ENCODE measurements at places on chromosomes 6 and 20.

DNA sequence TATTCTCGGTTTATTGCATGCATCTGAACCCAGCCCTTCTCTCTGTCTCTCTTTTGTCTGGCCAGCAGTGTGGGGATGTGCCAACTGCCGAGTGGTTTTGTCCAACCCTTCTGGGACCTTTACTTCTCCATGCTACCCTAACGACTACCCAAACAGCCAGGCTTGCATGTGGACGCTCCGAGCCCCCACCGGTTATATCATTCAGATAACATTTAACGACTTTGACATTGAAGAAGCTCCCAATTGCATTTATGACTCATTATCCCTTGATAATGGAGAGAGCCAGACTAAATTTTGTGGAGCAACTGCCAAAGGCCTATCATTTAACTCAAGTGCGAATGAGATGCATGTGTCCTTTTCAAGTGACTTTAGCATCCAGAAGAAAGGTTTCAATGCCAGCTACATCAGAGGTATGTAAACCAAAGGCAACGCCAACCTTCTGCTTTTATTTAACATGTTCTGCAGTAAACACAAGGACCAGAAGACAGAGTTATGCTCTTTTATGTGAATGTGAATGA is 65.8 kb downstream of the ADGRG6 start:
- no peaks in the 10 kb centered on the region for H3K27me3 ChIP-seq
- H3K4me3 ChIP-seq, result no peak overlapping the region
- DNase-seq, result no peak
- no peaks in the 10 kb centered on the region for H3K36me3 ChIP-seq
- no peaks in the 10 kb centered on the region for H3K4me1 ChIP-seq
- H3K27ac ChIP-seq, result no peak overlapping the region

DNA sequence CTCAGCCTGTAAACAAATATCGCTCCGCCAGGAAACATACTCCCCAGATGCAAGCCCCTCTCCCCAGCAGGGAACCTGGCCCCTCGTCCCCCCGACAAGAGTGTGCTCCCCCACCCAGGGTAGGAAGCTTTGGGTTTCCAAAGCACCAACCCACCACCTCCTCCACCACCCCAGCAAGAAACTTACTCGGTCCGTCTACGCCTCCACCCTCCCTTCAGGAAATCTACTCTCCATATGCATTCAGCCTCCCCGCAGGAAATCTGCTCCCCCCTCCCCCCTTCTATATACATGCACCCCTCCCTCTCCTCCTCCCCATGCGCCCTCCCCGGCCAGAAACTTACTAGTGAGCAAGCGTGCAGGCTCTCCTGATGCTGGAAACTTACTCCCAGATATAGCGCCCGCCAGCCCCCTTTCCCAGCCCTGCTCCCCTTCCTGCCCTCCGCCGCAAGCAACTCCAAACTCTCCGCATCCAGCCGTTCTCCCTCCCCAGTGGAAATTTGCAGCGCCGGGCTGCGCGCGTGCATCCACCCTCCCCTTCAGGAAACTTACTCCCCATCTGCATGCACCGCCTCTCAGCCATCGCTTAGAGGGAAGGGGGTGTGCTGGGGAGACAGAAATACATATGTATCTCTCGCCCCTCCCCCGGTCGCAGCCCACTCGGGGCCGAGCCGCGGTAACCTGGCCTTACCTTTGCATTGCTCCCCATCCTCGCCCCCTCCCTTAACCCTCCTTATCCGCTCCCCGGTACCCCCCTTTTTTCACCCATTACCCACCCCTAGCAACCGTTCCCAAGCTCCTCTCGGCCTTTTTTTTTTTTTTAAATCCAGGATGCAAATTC is at the start of gene TRERF1:
Gene TRERF1 (minus strand): TSS at position 594 of the 838 bp plus-strand sequence. CDS start 182,336 bp downstream, outside the sequence.
- H3K4me3 ChIP-seq, result peak within 1 kb of the TSS; percentile 99
- H3K4me1 ChIP-seq, result peaks cover 56% of the 10 kb centered on the region
- peaks cover 9% of the 10 kb centered on the region for H3K36me3 ChIP-seq
- peak; percentile 45 for DNase-seq
- peak within 1 kb of the TSS; percentile 71 for H3K27ac ChIP-seq

GRCh38 chr6:107840636-107841274 is 16.6 kb upstream of the SCML4 start:
- no peaks in the 10 kb centered on the region for H3K36me3 ChIP-seq
- H3K27me3 ChIP-seq, result no peaks in the 10 kb centered on the region
- peaks cover 14% of the 10 kb centered on the region for H3K4me1 ChIP-seq

- H3K4me1 ChIP-seq, result no peaks in the 10 kb centered on the region
- H3K27ac ChIP-seq, result no peak overlapping the region
These were observed 354.9 kb downstream of the CD109 start for GRCh38 chr6:74050921-74051320.

- peaks cover 10% of the 10 kb centered on the region for H3K27me3 ChIP-seq
- H3K27ac ChIP-seq, result no peak overlapping the region
- no peak for DNase-seq
- H3K4me1 ChIP-seq, result no peaks in the 10 kb centered on the region
- H3K36me3 ChIP-seq, result no peaks in the 10 kb centered on the region
These were observed 85.4 kb downstream of the NDUFAF5 start for GRCh38 chr20:13870170-13870748.

DNA sequence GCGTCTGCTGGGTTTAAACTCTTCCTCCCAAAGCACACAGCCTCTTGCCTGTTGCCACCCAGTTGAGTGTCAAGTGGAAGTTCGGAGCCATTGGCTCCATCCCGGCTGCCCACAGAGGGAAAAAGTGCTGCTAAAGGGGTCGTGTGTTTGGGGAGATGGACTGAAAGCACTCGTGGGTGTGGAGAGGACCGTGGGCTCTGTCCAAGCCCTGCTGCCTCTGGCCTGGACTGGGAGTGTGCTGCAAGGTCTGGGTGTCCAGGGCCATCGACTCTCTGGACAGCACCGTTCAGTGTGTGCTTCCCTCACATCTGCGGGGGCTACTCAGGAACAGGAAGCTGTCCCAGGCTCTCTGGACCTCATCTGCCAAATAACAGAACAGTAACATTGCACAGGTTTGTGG is 269.3 kb downstream of the DLL1 start:
- DNase-seq, result no peak
- H3K36me3 ChIP-seq, result no peaks in the 10 kb centered on the region
- no peak overlapping the region for H3K27ac ChIP-seq

DNA sequence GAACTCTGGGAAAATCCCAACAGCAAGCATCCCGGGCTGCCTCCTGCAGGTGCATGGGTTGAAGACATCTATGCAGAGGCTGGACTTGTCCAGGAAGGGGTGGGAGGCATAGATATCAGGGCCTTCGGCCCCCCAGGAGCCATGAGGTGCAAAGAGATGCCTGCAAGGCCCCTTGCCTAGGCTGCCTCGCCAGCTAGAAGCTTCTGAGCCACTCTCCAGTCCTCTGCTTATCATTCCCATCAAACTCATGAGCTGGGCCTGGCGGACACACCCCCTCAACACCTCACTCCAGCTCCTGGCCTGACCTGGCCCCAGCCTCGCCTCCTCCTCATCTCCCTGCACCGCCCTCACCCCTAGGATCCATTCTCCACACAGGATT is 152.4 kb upstream of the PTPN1 start:
- H3K36me3 ChIP-seq, result no peaks in the 10 kb centered on the region
- no peak overlapping the region for H3K27ac ChIP-seq
- H3K27me3 ChIP-seq, result no peaks in the 10 kb centered on the region

DNA sequence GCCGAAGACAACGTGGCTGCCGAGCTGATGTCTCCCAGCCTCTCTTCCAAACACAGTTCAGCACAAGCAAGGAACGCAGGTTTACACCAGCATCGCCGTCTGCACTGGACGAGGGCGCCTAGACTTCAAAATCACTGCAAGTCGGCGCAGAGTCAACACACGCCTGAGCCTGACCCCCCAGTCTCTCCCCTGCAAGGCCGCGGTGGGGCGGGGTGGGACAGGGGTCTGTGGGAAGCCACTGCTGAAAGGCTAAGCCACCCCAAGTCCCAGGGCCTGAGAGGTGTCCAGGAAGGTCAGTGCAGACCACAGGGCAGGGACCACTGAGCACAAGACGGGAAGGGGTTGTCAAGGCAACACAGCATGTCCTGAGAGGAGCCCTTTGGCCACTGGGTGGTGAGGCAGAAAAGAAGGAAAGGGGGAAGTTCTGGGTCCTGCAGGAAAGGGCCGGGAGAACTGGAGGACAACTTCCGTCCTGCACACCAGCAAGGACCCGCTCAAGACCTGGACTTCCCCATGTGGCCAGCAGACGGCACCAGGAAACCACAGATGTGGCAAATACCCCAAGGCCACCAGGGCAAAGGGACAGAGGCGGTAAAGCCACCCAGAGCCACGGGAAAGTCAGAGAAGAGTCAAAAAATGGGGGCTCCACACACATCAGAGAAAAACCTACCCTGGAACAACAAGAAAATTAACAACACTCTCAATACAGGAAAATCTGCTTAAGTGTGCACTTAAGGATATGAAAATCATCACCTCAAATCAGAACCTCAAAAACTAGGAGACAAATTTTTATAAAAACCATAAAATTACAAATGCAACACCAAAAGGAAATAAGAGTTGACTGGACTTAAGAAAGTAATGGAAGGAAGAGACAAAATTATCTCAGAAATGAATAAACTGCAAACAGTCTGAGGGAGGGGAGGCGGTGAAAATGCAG is 84.8 kb downstream of the TAF4 start:
- no peak for DNase-seq
- peaks cover 33% of the 10 kb centered on the region for H3K4me1 ChIP-seq

GRCh38 chr20:57662456-57663240 is 42.4 kb upstream of the ZBP1 start:
- H3K36me3 ChIP-seq, result no peaks in the 10 kb centered on the region
- DNase-seq, result no peak
- no peak overlapping the region for H3K4me3 ChIP-seq
- H3K27me3 ChIP-seq, result no peaks in the 10 kb centered on the region

- no peak overlapping the region for H3K27ac ChIP-seq
- H3K4me1 ChIP-seq, result no peaks in the 10 kb centered on the region
- no peaks in the 10 kb centered on the region for H3K36me3 ChIP-seq
- no peak for DNase-seq
These were observed 112.2 kb upstream of the LAMP5 start for GRCh38 chr20:9402141-9402540.

GRCh38 chr6:78810146-78810545 is 57.2 kb upstream of the IRAK1BP1 start:
- peaks cover 2% of the 10 kb centered on the region for H3K36me3 ChIP-seq
- H3K4me1 ChIP-seq, result no peaks in the 10 kb centered on the region
- no peak overlapping the region for H3K27ac ChIP-seq
- H3K27me3 ChIP-seq, result peaks cover 33% of the 10 kb centered on the region

DNA sequence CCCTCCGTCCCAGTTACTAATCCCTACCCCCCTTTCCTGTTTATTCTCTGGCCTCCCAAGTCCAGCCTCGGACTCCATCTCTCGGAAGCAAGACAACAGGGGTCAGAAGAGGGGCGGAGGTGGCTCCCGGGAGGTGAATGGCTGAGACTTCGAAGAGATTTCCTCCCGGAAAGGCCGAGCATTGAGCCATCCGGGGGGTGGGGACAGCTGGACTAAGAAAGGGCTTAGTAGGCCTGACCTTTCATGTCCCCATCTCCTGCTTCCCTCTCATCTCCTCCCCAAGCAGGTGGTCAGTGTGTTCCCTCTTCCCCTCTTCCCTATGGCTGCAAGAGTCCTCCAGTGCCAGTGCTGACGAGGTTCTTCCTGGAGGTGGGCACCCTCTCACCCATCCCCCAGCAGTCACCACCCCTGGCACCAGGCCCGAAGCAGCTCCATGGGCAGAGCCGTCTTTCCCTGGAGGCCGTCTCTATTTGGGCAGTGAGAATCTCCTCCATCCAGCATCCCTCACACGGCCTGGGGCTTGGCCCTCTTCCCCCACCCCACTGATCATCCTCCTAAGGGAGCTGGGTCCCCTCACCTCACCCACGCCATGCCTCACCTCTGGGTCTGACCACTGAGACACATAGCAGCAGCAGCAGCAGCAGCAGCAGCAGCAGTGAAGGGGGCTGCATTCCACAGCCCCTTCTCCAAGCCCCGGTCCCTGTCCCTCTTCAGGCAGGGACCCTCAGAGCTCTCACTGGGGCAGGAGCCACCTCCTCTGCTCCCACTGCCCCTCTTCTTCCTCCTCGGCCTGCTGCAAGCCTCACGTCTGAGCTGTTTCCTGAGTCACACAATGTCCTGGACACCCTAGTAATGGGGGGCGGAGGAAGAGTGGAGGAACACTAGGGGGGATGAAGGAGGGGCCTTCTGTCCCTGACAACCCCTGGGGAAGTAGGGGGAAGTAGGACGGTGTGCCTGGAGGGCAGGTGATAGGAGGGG is at the start of gene NOTCH4:
Gene NOTCH4 (minus strand): TSS at position 810 of the 978 bp plus-strand sequence. CDS start 139 bp downstream, at position 671.
- peaks cover 22% of the 10 kb centered on the region for H3K4me1 ChIP-seq
- no peak within 1 kb of the TSS for H3K4me3 ChIP-seq
- no peaks in the 10 kb centered on the region for H3K36me3 ChIP-seq
- H3K27ac ChIP-seq, result peak within 1 kb of the TSS; percentile 78

- no peak overlapping the region for H3K27ac ChIP-seq
- no peak for DNase-seq
- H3K27me3 ChIP-seq, result no peaks in the 10 kb centered on the region
- H3K36me3 ChIP-seq, result no peaks in the 10 kb centered on the region
These were observed 40.0 kb upstream of the SLC2A12 start for GRCh38 chr6:134092449-134092848.

DNA sequence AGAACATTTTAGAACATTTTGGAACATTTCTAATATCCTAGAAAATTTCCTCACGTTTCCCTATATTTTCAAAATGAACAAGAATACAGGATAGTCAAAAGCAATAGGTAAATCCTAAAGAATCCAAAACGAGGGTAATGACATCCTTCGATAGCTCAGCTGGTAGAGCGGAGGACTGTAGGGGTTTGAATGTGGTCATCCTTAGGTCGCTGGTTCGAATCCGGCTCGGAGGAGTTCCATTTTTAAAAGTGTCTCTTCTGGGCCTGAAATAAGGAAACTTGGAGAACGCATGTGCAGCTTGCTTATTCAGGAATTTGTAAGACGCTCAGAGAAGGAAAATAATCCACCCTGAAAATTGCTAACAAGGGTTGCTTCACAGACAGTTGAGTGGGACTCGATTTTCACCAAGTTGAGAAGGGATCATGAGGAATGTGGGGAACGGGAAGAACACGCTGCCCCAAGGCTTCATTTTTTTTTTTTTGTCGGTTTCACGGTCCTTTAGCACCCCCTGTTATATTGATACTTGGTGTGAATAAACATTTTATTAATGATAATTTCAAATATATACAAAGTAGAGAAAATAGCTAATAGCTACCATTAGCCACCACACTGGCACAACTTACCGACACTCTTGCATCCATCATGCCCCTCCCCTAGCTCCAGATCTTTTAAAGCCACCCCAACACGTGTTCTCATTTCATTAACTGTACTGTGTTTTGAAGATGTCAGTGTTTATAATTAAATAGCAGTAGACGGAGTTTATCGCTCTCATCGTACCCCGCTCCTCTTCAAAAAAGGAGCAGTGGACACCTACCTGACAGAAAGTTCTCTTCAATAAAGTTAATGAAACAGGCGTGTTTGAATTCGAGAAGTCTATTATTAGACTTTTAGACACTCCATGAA is 1.8 kb upstream of the ABT1 start:
- no peak overlapping the region for H3K4me3 ChIP-seq
- DNase-seq, result no peak
- H3K27ac ChIP-seq, result no peak overlapping the region
- peaks cover 23% of the 10 kb centered on the region for H3K27me3 ChIP-seq
- H3K36me3 ChIP-seq, result peaks cover 9% of the 10 kb centered on the region
- peaks cover 25% of the 10 kb centered on the region for H3K4me1 ChIP-seq

GRCh38 chr6:165013701-165014100 is 295.7 kb downstream of the C6orf118 start:
- no peak overlapping the region for H3K27ac ChIP-seq
- H3K4me1 ChIP-seq, result no peaks in the 10 kb centered on the region
- H3K36me3 ChIP-seq, result no peaks in the 10 kb centered on the region
- DNase-seq, result no peak

- no peak overlapping the region for H3K27ac ChIP-seq
- DNase-seq, result no peak
- no peak overlapping the region for H3K4me3 ChIP-seq
- H3K27me3 ChIP-seq, result peaks cover 4% of the 10 kb centered on the region
These were observed 588.0 kb upstream of the ARID1B start for GRCh38 chr6:156189195-156189594.
